ENCODE measurements at places on chromosomes 7 and 10. TPM values are rescaled to one million over a fixed set of nuclear protein-coding genes. Genes with fewer than 3 reads are reported as not detected.

The MYO1G gene
- polyA plus RNA-seq, result 0.02 TPM

The FOXI2 gene
- polyA plus RNA-seq, result not detected

The IGFBP3 gene
- 692 TPM for polyA plus RNA-seq

The PNLIPRP3 gene
- not detected for polyA plus RNA-seq

The OR2A7 gene
- not detected for polyA plus RNA-seq

The PNLIPRP1 gene
- polyA plus RNA-seq, result not detected

The KCP gene
- 0.07 TPM for polyA plus RNA-seq

The PNLIPRP2 gene
- polyA plus RNA-seq, result not detected

The LIPM gene
- polyA plus RNA-seq, result not detected

The NODAL gene
- not detected for polyA plus RNA-seq

The WDFY4 gene
- not detected for polyA plus RNA-seq

The MSMB gene
- not detected for polyA plus RNA-seq

The SEMA3E gene
- 0.42 TPM for polyA plus RNA-seq
